ENCODE measurements at places on chromosomes 2 and 18.

GRCh38 chr18:36624451-36625167 lies 204.2 kb downstream of the TPGS2 start:
- no peak for DNase-seq

DNA sequence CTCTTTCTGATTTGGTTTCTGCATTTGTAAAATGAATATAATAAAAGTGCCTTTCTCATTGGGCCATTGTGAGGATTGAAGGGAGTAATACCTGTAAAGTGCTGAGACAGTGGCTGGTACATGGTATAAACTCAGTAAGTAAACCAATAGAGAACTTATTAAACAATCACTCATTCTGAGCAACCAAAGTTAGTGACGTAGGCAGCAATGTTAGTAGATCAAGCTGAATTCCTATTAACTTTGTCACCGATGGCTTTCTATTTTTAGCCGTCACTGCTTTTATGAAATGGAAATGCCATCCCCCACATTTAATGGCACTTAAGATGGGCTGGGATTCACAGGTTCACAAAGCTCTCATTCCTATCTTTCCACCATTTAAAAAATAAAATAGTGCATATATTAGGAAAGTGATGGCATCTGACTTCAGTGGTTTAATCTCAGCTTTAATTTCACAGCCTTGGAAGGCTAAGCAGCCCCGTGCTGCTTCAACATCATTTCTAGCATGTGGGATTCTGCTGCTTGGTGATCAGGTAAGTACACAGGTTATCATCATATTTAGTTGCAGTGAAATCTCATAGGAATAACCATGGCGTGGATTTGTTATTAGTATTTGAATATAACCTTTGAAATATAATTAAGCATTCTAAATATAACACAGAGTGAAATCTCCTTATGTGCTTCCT lies 17.6 kb upstream of the PPP4R1 start:
- peak; percentile 95 for DNase-seq

- DNase-seq, result no peak
These were observed 49.1 kb upstream of the MAPRE3 start for GRCh38 chr2:26921323-26921722.

GRCh38 chr2:210584834-210585233 lies 28.4 kb downstream of the CPS1 start:
- no peak for DNase-seq

GRCh38 chr18:22728481-22729105 lies 204.5 kb upstream of the RBBP8 start:
- no peak for DNase-seq

GRCh38 chr2:158095912-158096311 lies 5.8 kb upstream of the UPP2 start:
- no peak for DNase-seq

DNA sequence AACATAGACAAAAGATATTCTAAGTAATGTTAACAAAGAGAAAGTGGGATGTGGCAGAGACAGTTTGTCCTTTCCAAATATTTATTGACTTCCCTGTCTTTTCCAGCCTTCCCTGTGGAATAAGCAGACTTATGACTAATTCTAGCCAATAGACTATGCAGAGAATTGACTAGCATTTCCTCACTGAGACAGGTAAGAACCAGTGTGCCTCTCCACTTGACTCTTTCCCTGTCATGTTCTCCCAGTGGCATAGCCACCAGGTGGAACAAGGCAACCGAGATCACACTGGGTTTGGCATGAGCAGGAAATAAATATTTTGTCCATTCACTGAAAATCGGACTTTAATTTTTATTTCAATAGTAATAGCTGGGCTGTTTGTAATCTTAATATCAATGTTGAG lies 168.1 kb upstream of the CTAGE1 start:
- DNase-seq, result no peak

GRCh38 chr2:176079285-176079830 lies 4.4 kb downstream of the EVX2 start:
- no peak for DNase-seq

DNA sequence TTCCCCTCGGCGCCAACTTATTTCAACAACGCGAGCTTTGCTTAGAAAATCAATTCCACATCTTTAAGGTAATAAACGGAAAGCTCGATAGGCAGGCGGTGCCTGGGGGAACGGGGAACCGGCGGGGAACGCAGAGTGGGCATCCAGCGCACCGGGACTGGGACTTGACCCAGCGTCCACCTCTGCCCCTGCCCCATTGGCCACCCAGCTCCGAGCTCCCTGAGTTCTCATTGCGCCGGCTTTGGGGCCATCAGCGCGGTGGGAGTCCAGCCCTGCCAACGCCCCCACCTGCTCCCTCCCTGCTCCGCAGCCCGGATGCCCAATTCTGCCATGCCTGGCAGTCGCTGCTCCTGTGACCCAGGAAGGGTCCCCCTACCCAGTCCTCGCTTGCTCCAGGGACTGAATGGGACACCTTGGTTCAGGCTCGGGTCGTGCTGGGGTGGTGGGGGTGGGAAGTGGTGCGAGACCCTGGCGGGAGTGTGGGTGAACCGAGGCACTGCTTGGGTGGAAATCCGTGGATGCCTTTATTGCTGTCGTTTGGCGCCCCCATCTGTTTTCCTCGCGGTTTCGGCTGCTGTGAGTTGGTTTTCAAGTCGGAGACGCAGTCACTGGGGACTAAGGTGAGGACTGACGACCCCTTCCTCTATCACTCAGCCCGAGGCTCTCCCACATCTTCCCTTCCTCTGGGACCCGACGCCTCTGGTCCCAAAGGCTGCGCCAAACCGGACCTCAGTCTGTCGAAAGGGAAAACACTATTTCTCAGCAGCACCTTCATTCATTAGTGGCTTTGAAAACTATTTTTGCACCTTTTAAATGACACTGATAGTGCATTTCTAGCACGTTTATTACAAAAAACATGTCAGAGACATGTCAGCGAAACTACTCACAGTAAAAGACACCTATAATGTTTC lies 2.4 kb upstream of the EVX2 start:
- no peak for DNase-seq

DNA sequence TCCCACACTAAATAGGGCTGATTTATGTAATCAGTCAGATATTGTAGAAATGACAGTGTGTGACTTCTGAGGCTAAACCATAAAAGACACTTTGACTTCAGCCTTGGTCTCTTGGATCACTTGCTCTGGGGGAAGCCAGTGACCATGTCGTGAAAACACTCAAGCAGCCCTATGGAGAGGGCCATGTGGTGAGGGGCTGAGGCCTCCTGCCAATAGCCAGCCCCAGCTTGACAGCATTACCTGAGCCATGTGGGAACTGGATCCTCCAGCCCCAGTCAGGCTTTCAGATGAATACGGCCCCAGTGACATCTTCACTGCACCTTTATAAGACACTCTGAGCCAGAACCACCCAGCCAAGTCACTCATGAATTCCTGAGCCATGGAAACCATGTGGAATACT lies 20.8 kb downstream of the TNS1 start:
- DNase-seq, result no peak

DNA sequence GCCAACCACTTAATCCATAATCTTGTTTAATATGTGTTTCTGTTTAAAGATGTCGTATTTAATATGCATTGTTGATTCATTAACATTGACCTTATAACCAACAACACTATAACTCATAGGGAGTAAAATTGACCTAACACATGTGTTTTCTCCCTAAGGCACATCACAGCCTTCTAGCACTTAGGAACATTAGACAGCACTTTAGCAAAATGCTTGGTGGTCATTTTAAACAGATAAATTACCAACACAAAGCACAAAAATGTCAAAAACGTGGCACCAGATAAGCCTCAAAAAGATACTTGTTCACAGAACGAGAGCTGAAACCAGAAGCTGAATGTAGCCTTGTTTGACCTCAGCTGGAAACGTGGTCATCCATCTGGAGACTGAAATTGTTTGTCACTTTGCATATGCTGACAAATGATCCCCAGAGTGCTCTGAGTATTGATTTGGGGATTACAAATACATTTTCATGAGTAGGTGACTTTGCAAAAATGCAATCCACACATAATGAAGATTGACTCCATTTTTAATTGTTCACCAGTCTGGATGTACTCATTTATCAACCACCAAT lies 139.2 kb downstream of the CCDC102B start:
- no peak for DNase-seq

GRCh38 chr18:26470011-26470637 lies 78.2 kb downstream of the KCTD1 start:
- peak; percentile 55 for DNase-seq

DNA sequence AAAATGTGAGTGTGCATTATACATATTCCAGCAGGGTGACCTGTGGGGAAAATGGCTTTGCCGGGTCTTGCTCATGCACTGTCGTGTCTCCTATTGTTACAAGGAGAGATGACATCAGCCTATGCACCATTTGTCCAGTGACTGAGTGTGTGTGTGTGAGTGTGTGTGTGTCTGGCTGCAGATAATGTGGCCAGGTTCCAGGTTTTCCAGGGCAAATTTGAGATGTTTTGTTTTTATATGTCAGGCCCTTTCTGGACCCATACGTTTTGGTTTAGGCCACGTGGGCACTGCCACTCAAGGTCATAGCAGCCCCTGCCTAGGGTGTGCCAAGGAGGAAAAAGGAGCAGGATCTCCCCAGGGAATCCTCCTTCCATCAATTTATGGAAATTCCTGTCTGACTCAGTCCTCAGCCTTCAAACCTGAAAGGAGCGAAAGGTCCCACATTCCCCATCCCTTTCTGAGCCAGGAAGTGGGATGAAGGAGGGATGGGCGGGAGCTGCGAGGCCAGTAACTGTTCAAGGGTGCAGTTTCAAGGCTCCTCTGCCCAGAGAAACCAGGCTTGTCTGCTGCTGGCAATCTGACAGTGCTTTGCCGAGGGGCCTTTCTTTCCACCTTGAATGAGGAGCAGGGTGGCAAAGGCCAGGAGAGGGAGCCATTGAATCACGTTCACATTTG lies 93.0 kb upstream of the SMAD2 start:
- DNase-seq, result peak; percentile 90

- no peak for DNase-seq
These were observed 124.9 kb downstream of the FSHR start for GRCh38 chr2:49029406-49029805.

GRCh38 chr18:9380621-9381395 lies 46.2 kb downstream of the TWSG1 start:
- peak; percentile 31 for DNase-seq

DNA sequence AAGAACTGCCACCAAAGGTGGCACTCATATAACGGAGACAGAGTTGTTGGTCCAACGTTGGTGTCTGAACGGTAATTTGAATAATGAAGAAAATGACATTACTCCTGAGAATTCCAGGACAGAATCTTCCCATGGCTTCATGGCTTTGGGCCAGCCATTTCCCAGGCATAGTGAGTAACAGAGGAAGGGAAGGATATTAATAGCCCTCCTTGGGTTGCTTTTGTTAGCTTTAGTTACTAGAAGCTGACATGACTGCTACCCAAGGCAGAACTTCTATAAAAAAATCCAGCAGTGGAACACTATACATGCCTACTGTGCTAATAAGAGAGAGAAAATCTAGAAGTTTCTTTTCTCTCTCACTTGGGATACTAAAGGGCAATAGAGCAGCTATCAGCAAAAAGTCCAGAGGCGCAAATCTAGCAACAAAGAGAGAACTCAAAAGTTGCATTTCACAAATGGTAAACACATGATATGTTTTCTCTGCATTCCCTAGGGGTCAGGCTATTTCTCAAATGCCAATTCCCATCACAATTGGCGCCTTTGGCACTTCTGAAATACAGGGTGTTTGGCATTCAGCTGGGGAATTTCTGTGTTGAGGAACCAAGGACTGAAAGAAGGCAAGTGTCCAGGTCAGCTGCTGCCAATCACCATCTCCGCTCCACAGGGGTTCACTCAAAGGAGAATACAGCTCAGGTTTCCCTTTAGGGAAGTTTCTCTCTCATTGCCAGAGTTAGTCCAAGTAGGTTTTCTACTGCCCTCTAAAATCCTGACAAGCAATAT lies 160.8 kb upstream of the KYNU start:
- peak; percentile 80 for DNase-seq

- DNase-seq, result peak; percentile 81
These were observed 17.6 kb downstream of the MRPL35 start for GRCh38 chr2:86216575-86217555.

DNA sequence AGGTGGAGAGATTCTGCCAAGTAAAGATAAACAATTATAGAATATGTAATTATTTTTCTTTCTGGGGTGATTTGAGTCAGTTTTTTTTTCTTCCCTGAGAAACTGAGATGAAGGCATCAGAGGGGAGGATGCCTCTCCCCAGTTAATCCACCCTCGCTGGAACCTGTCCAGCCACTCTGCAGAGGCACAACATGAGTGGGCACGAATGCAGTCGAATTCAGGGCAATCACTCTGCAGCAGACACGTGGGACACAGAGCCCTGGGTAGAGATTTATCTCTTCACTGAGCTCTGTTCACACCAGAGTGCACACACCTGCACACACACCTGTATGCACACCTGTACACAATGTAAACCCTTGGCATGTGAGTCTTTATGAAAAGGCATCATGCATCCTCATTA lies 154.2 kb downstream of the DCDC2C start:
- no peak for DNase-seq

GRCh38 chr2:219681694-219682300 lies 54.4 kb downstream of the SLC4A3 start:
- peak; percentile 74 for DNase-seq

DNA sequence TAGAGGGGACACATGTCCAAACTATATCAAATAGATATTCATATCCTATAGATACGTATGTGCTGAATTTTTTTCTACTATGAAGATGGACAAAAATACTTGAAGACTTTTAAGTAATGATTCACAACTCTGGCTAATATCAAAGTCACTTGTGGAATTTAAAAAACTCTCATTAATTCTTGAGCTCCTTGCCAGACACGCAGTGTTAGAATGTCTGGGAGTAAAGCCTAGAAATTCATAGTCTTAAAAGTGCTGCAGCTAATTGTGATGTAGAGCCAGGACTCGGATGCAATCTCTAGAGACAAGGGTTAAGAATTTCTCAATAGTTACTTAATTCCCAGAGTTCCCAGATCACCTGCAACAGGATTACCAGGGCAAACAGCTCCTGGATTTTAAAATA lies 107.4 kb downstream of the ARL6IP6 start:
- peak; percentile 89 for DNase-seq

GRCh38 chr2:192288295-192288694 lies 93.6 kb upstream of the TMEFF2 start:
- DNase-seq, result no peak

- peak; percentile 91 for DNase-seq
These were observed 310.9 kb downstream of the PRKCE start for GRCh38 chr2:45962177-45962921.

DNA sequence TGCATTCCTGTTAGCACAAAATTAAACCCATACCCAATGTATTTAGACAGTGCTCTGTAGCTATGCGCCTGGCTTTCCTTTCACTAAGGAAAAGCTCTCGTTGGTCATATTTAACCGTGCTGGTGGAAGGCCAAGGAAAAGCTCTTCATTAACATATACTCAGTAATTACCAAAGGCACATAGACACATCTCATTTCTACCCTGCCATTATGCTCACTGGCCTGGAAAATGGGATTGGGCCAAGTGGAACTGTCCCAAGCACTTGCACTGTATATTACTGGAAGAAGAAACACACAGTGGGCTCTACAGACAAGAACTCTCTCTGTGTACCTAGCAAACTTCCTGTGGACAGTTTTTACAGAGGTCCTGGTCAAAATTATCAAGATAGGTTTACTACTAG lies 274.4 kb downstream of the ERBB4 start:
- no peak for DNase-seq
